ENCODE measurements at places on chromosomes 11 and 22. TPM values are rescaled to one million over a fixed set of nuclear protein-coding genes. Genes with fewer than 3 reads are reported as not detected.
A peak's percentile ranks its signal among the peaks of the same experiment; 100 is the strongest.

GRCh38 chr11:103659743-103660142 is 376.7 kb upstream of the DDI1 start:
- no peak for DNase-seq

- DNase-seq: no peak
Measured at GRCh38 chr11:80096736-80097135, 655.9 kb upstream of the TENM4 start.

- no peak for DNase-seq
Measured at GRCh38 chr11:124832571-124832970, 32.4 kb upstream of the MSANTD2 start.

GRCh38 chr22:35866651-35867050 is 149.0 kb downstream of the APOL5 start:
- DNase-seq: peak; percentile 44

GRCh38 chr11:75562836-75563484 is 907 bp downstream of the SERPINH1 start:
- DNase-seq: no peak

- DNase-seq: no peak
Measured at GRCh38 chr11:22536071-22536470, 89.6 kb downstream of the FANCF start.

DNA sequence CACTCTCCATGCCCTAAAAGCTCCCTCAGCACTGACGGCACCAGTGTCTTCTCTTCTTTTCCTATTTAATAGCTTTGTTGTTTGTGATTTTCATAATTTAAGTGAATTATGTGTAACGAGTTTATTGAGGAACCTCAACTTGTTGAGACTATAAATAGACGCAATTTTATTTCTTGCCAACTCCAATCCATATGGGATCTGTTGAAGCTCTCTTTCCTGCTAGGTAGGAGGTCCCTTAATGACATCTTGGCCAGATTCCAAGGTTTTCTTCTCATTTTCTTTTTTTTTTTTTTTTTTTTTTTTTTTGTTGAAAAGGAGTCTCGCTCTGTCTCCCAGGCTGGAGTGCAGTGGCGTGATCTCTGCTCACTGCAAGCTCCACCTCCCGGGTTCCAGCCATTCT is 14.2 kb downstream of the RTL6 start:
- no peak for DNase-seq

- DNase-seq: no peak
Measured at GRCh38 chr11:70716986-70717775, 318.9 kb downstream of the CTTN start.

MPPED2 gene
- polyA plus RNA-seq: 0.54 TPM

CD6 gene
- polyA plus RNA-seq: 3.4 TPM
